PC-3 (cell line): ENCODE measurements at places on chromosomes 6 and 20.

DNA sequence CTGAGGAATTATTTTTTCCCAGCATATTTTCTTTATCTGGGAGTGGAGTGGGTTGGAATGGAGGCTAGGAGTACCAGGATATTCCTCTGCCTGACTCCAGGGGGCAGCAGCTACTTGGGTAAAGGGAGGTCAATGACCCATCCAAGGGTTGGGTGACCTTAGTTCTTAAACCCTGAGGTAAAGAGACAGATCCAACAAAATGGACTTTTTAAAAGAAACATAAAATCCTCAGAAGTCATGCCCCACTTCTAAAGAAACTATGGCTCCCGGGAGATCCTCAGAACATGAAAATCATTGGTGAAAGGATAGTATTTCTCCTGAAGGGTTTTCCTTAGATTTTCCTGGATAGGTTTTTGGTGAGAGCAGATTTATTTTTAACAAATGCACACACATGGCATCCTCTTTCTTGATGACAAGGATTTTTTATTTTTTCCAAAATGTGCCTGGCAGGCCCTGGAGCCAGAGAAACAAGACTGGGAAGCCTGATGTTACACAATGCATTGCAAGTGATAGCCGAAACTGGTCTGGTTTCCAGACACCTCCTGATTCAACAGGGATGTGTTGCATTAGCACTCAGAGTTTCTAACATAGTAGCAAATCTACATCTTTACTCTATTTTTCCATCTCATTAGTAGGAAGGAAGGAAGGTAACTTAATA is 240.9 kb upstream of the BTBD3 start:
- DNase-seq = peak; percentile 64

- no peak for DNase-seq
Observed at GRCh38 chr20:2051946-2052345, 49.7 kb upstream of the STK35 start.

DNA sequence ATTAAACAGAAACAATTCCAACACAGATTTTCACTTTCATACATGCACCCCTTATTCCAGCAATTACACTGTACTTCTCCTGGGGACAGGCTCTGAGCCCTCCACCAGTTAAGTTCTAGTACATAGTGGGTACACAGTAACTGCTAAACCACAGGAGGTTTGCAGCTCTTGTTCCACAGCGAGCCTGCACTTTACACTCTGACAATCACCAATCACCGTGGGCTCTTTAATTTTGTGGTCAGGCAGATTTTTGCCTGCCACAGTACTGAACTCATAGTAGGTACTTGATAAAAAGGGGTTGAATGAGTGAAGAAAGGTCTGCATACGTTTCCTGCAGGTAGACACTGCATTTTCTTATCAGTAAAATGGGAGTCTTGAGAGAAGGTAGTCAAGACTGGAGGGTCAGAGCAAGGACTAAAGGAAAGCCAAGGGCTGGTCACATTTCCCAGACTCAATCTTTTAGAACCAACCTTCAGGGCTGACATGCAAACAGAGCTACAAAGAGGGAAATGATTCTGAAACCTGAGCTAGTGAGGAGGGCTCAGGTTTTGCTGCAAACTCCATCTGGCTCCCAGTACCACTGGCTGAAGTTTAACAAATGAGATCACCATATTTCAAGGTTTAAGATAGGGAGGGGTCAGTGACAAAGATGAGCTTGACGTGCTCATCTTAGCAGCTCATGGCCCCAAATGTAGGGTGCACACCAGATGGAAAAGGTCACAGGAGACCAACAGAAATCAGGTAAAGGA is 404.6 kb downstream of the BTBD9 start:
- DNase-seq = no peak

DNA sequence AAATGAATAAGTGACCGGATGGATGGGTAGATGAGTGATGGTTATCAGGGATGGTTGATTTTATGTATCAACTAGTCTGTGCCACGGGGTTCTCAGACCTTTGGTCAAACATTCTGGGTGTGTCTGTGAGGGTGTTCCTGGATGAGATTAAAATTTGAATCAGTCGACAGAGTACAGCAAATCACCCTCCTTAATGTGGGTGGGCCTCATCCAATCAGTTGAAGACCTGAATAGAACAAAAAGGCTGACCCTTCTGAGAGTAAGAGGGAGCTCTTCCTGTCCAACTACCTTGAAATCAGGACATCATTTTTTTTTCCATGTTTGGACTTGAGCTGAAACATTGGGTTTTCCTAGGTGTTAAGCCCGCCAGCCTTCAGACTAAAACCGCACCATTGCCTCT is 136.4 kb upstream of the ATXN1 start:
- DNase-seq = no peak

DNA sequence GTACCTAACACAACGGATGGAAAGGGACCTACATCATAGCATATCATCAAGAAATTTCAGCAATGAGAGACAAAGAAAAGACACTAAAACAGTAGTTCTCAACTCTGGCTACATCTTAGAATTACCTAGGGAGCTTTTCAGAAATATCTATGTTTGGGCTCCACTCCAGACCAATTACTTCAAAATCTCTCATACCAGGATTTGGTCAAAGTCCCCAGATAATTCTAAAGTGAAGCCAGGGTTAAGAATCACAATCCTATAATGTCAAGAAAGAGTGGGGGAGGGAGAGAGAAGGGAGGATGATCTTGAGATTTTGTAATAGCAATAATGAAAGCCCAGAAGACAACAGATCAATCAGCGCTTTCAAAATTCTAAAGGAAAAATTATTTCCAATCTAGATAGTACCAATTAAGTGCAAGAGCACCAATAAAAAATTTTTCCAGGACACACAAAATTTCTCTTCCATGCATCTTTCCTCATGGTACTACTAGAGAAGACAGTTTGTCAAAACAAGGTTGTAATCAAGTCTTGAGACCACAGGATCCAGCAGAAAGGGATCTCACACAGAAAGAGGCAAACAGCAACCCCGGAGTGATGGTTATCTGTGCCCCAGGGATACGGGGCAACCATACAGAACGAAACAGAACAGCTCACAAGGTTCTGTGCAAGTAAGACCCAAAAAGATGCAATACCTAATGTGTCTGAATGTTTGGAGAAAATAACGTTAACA is 152.9 kb upstream of the DST start:
- DNase-seq = no peak

DNA sequence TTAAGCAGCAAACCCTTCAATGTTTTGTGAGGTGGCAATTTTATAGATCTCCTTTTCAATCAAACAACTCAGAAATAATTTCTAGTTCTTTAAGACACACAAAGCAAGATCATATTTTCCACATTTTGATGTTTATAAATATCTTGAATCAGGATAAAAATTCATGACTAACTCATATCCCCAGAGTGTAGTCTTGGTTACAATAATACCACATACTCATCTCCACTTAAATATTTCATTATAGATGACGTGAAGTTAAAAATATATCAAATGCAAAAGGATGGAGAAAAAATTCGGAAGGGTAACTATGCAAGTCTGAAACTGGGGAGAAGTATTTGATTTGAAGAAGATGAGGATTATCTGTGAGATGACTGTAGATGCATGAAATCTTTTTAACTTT is 59.8 kb upstream of the HIVEP1 start:
- DNase-seq = no peak

DNA sequence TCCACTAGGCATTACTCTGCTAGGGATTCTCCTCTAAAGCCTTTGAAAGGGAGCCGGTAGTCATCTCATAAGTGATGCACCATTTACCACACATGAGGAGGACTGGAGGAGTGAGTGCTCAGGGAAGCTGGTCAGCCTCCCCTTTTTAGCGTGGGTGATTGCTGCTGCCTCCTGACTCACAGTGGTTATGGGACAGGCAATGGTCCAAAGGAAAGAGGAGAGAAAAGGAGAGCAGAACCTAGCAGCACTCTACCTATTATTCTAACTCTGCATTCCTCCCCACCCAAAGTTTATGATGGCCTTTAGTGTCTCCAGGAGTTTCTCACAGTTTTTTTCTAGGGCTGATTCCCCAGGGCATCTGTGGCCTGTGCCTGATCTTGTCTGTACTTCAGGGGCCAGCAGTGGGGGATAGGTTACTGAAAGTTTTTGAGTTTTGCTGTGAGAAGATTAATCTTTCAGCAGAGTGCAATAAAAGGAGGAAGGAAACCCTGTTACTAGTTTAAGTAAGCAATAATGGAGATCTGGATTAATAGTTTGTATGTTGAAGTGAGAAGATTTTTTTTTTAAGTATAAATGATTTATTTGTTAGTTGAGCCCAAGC is 36.4 kb upstream of the GCLC start:
- peak; percentile 14 for DNase-seq

DNA sequence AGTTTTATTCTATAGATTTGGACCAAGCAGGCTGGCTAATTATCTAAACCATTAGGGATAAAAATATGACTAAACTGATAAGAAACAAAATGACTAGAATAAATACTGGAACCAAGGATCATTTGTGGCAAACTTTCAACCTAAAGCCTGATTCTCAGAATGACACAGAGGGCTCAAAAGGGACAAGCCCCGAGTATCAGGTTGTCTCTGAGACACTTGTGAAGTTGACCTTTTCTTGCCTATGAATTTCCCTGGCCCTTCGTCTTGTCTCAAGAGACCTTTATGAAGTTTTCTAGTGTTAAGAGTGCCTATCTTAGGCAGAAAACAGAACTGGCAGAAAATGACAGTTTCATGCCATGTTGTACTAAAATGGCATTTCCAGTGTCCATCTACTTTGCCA is 68.3 kb downstream of the IMPG1 start:
- no peak for DNase-seq

DNA sequence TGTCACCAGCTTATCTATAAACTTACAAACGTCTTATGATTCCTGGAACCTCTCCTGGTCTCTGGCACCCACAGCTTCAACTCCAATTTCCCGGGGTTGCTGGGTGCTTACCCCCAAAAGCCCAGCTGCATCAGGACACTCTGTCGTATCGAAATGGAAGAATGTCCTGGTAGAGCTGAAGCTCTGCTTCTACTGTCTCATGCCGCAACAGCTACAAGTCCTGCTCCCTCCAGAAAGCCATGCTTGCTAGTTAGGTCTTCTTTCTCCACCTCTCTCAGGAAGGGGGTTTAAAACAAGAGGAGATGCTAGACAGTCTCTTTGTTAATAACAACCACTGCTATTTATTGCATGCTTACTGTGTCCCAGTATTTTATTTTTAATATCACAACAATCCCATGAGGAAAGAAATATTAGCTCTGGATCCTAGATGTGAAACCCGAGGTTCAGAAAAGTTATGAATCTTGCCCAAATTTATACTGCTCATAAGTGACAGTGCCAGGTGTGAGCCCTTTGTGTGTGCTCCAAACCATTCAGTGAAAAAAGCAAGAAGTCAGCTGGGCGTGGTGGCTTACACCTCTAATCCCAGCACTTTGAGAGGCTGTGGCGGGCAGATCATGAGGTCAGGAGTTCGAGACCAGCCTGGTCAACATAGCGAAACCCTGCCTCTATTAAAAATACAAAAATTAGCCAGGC is 82.3 kb upstream of the GCM1 start:
- DNase-seq = no peak

DNA sequence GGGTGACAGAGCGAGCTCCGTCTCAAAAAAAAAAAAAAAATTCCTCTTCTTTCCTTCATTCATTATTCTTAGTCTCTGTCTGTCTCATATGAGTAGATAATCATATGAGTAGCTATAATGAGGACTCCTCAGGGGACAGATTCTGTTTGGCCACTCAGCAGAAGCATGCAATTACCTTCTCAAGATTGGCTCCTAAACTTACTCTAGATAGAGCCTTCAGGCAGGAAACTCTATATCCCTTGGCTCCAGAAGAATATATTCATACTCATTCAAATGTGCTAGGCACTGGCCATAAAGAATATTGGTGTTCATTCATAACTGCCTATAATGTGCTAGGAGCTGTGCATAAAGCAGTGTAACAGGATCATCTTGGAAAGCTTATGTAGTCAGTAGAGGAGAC is 2.2 kb upstream of the ACAT2 start:
- DNase-seq = no peak

DNA sequence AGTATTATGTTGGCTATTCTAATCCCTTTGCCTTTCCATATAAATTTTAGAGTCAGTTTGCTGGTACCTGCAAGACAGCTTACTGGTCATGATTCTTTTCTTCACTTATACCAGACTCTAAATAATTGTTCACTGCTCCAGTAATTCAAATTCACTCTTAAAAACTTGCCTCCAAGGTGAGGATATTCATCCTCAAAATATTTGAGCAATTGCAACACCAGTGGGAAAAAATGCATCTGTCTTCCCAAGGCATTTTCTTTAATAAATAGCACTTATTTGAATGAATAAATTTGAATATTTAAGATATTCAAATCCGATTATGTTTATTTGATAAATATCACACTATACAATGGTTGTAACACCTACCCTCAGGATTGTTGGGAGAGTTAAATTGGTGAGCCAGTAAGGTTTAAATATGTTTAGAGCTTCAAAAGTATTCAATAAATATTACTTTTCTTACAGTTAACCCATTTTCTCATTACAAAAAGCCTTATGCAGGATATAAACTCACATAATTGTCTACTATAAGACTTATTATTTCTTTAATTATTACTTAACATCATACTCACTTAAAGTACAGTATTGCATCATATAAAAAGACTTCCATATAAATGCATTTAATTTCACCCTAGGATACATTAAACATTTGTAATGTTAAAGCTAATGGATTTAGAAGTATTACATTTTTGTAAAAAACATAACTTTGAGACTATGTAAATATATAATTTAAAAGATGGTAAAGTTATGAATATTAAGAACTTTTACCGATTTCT is 285.6 kb downstream of the SAMD5 start:
- no peak for DNase-seq

DNA sequence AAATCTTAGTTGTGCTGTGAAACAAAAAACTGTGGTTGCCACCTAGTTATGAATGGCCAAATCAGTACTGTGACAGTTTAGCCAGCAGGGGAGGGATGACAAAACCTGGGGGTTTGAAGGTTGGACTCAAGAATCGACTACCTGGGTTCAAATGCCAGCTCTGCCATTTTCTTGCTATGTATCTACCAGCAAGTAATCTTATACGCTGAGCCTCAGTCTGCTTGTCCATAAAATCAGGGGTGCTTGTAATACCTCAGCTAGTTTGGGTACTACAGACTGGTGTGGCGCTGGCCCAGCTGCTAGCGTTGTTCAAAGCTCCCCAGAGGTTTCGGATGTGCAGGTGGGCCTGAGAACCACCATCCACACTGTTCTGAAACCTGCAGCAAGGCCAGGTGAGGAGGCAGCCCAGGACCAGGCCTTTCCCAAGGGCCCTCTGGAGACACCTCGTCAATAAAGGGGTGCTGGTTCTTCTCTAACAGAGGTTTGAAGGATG is 40.4 kb downstream of the TRAM2 start:
- no peak for DNase-seq

GRCh38 chr6:119328892-119329793 is 20.4 kb downstream of the MAN1A1 start:
- DNase-seq = no peak
